Peyer's patch (tissue), 4 donors: ENCODE measurements at places on chromosomes 4 and X. TPM values are rescaled to one million over a fixed set of nuclear protein-coding genes. Genes with fewer than 3 reads are reported as not detected.

The MAGEA2B gene
- not detected for total RNA-seq

DNA sequence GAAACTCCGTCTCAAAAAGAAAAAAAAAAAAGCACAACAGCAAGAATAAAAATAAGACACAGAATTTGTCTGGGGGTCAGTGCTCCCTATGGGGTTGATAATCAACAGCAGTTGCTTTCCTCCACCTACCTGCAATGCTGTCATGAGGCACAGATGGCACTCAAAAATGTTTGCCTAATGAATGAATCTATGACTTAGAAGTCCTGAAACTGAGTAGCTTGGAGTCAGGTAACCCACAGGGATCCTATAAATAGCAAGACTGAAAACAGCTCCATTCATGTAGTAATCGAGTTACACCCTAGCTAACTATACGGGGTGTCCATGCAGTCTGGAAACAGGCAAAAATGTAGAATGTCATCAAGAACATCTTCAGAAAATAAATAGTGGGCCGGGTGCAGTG lies 19.8 kb upstream of the DDX3X start:
- H3K36me3 ChIP-seq: no peaks in the 10 kb centered on the region
- no peaks in the 10 kb centered on the region for H3K27me3 ChIP-seq
- H3K27ac ChIP-seq: no peak overlapping the region
- H3K4me1 ChIP-seq: no peaks in the 10 kb centered on the region

- no peak overlapping the region for H3K4me3 ChIP-seq
- no peaks in the 10 kb centered on the region for H3K36me3 ChIP-seq
- no peak overlapping the region for H3K27ac ChIP-seq
- H3K27me3 ChIP-seq: no peaks in the 10 kb centered on the region
- no peaks in the 10 kb centered on the region for H3K4me1 ChIP-seq
These were observed 1877.2 kb downstream of the PCDH7 start for GRCh38 chr4:32597354-32597753.

The PLP2 gene
- 28.7 TPM for total RNA-seq

GRCh38 chr4:153506341-153507309 lies 40.5 kb downstream of the TMEM131L start:
- H3K27me3 ChIP-seq: no peaks in the 10 kb centered on the region
- no peaks in the 10 kb centered on the region for H3K36me3 ChIP-seq
- H3K27ac ChIP-seq: no peak overlapping the region
- no peaks in the 10 kb centered on the region for H3K4me1 ChIP-seq
- no peak for DNase-seq

DNA sequence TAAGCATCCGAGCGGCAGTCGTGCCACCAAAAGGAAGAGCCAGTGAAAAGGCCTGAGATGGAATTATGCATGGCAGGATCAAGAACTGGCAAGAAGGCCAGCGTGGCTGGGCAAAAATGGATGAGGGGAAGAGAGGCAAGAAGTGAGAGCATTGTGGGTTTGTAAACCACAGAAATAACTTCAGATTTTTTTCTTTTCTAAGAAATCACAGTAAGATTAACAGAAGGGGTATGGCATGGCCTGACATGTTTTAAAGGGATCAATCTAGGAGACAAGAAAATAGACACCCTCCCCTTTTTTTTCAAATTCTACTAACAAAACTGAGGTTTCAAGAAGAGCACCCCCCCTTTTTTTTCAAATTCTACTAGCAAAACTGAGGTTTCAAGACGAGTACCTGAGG lies 82.5 kb downstream of the BMP3 start:
- no peak for DNase-seq
- H3K36me3 ChIP-seq: no peaks in the 10 kb centered on the region
- H3K4me1 ChIP-seq: no peaks in the 10 kb centered on the region
- no peaks in the 10 kb centered on the region for H3K27me3 ChIP-seq

- H3K27ac ChIP-seq: no peak overlapping the region
- H3K4me3 ChIP-seq: no peak overlapping the region
- no peak for DNase-seq
- no peaks in the 10 kb centered on the region for H3K27me3 ChIP-seq
- H3K36me3 ChIP-seq: no peaks in the 10 kb centered on the region
- H3K4me1 ChIP-seq: no peaks in the 10 kb centered on the region
These were observed 175.8 kb upstream of the TECRL start for GRCh38 chr4:64584981-64585557.

GRCh38 chr4:123616951-123617461 lies 220.4 kb downstream of the SPRY1 start:
- no peak for DNase-seq
- peak overlapping the region; percentile 59 for H3K27ac ChIP-seq
- H3K4me3 ChIP-seq: no peak overlapping the region
- no peaks in the 10 kb centered on the region for H3K27me3 ChIP-seq
- H3K36me3 ChIP-seq: no peaks in the 10 kb centered on the region

The PNMA5 gene
- total RNA-seq: not detected

The IL3RA gene
- total RNA-seq: 0.88 TPM

DNA sequence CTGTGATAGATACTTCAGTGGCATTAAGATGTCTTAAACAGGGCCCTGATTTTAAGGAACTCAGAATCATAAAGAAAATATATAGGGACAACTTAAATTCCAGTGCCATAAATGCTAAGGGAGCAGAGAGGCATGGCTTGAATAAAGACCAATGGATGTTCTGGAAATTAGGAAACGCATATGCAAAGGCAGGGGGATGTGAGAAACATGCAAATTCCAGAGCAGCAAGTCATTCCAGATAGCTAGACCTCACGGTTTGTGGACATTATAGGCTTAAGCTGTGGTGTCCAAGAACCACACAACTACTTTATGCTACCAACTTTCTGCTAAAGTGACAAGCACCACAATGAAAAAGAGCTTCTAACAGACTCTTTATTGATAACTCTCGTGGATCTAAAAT lies 132.6 kb upstream of the ANK2 start:
- no peak overlapping the region for H3K4me3 ChIP-seq
- no peaks in the 10 kb centered on the region for H3K36me3 ChIP-seq
- no peaks in the 10 kb centered on the region for H3K4me1 ChIP-seq
- H3K27me3 ChIP-seq: no peaks in the 10 kb centered on the region

GRCh38 chr4:186900232-186900900 lies 176.7 kb upstream of the FAT1 start:
- no peaks in the 10 kb centered on the region for H3K27me3 ChIP-seq
- H3K27ac ChIP-seq: no peak overlapping the region
- H3K36me3 ChIP-seq: no peaks in the 10 kb centered on the region
- no peak overlapping the region for H3K4me3 ChIP-seq

The GPRASP1 gene
- 14.9 TPM for total RNA-seq

DNA sequence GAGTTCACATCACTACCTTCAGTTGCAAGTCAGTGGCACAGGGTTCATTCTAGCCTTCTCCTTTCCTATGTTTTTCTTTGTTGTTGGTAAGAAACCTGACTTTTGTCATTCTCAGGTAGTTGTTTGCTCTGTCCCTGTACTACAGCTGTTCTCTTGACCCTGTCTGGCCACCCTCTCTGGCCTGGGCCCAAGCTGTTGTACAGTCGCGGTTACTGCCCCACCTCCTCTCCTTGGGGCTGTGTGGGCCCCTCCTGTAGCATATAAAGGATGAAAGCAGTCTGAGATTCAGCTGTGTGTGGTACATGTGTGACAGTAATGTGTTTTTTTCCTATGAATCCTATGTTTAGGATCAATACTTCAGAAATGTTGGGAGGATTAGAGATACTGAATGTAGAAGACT lies 12.5 kb downstream of the MOB1B start:
- DNase-seq: no peak
- H3K27me3 ChIP-seq: no peaks in the 10 kb centered on the region
- no peak overlapping the region for H3K27ac ChIP-seq
- H3K4me1 ChIP-seq: no peaks in the 10 kb centered on the region
- no peaks in the 10 kb centered on the region for H3K36me3 ChIP-seq

The CSAG3 gene
- total RNA-seq: not detected

DNA sequence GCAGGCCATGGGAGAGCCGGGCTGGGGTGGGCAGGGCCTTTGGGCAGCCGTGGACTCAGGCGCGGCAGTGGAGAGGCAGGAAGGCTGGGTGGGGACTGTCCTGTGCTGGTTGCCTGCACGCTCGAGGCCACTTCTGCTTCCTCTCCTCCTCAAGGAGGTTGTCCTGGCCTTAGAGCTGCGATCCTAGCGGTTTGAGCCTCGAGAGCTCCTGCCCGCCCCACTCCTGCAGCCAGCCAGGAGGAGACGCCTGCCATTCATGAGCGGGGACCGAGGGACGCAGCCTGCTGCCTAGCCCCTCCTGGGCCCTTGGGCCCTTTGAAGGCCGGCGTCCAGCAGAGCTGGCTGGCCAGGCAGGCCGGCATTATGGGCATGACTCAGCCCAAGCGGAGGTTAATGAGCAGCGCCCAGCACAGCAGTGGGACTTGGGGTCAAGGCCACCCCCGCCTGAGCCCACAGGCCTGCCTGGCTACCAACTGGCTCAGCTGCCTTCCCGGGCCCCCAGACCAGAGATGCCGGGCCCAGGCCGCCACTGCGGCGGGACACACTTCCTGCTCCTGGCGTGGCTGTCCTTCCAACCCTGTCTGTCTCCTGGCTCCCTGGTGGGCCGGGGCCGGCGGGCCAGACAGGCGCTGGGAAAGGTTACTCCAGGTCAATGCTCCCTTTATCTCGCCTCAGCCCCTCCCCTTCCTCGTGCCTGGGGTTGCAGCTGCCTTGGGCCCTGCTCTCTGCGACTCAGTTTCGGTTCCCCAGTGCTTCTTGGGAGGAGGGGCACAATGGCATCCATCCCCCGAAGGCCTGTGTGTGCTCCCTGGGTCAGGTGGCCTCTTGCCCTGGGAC lies 1.8 kb downstream of the ABCD1 start:
- peak overlapping the region; percentile 71 for H3K4me3 ChIP-seq
- H3K27ac ChIP-seq: peak overlapping the region; percentile 92
- peaks cover 19% of the 10 kb centered on the region for H3K4me1 ChIP-seq
- H3K27me3 ChIP-seq: no peaks in the 10 kb centered on the region
